Aorta (tissue), 5 donors: ENCODE measurements at places on chromosomes 6 and 20. TPM values are rescaled to one million over a fixed set of nuclear protein-coding genes. Genes with fewer than 3 reads are reported as not detected.

DNA sequence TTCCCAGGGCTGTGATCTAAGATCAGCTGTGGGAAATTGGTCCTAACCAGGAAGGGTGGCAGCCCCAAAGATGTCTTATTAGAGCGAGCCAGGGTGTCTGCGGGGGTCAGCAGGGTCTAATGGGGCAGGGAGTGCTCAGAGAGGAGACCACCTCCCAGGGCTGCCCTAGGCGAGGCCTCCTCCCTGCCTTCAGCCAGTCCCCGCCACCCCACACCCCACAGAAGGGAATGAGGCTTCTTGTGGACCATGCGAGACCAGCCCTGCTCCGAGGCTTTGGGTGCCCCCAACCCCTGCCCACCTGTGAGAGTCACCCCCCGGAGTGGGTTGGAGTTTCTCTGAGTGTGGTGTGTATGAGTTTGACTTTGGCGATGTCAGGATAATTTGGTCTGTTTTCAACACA, 37.8 kb downstream of the SYNJ2 start:
- H3K27ac ChIP-seq, result peak overlapping the region; percentile 22
- H3K36me3 ChIP-seq, result peaks cover 1% of the 10 kb centered on the region
- DNase-seq, result peak; percentile 61
- H3K4me1 ChIP-seq, result no peaks in the 10 kb centered on the region

GRCh38 chr6:110809792-110810191, 5.5 kb downstream of the CDK19 start:
- no peaks in the 10 kb centered on the region for H3K4me1 ChIP-seq
- H3K4me3 ChIP-seq, result no peak overlapping the region
- no peaks in the 10 kb centered on the region for H3K27me3 ChIP-seq
- no peak for DNase-seq
- H3K36me3 ChIP-seq, result no peaks in the 10 kb centered on the region

GRCh38 chr6:3258201-3258600, 546 bp upstream of the PSMG4 start:
- no peaks in the 10 kb centered on the region for H3K36me3 ChIP-seq
- H3K4me1 ChIP-seq, result no peaks in the 10 kb centered on the region
- no peak overlapping the region for H3K27ac ChIP-seq
- no peak for DNase-seq
- no peak overlapping the region for H3K4me3 ChIP-seq
- H3K27me3 ChIP-seq, result no peaks in the 10 kb centered on the region

DNA sequence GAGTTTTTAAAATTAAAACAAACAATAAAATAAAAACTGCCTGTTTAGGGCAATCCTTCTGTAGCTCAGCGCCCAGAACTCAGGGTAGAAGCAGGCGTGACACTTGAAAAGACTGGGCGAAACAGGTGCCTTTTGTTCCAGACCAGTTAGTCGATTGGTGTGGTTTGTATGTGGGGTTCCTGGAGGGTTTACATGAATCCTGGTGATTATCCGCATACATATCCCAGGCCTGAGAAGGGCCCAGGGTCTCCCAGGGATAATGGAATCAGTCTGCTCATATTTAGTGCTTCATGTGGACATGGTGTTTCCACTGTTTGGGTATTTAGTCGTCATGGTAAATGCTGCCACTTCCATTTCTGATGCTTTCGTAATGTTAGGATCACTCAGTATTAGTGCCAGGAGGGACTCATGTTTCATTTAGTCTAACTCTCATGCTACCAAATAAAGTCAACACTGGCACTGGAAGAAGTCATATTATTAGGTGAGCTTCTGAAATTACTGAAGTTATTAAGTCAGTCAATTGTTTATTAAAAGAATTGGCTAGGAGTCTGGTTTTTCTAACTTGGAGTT, 116.5 kb downstream of the SAMD5 start:
- no peak for DNase-seq
- H3K36me3 ChIP-seq, result no peaks in the 10 kb centered on the region
- no peak overlapping the region for H3K4me3 ChIP-seq
- H3K27ac ChIP-seq, result no peak overlapping the region
- H3K4me1 ChIP-seq, result no peaks in the 10 kb centered on the region

LST1 gene
- 7.9 TPM for polyA plus RNA-seq

PAK5 gene
- 0.63 TPM for polyA plus RNA-seq

GRM1 gene
- 0.25 TPM for polyA plus RNA-seq
